NCI-H1436 (cell line): ENCODE measurements at places on chromosomes 7 and 10.

- DNase-seq: no peak
These were observed 356.9 kb downstream of the PCDH15 start for GRCh38 chr10:54444170-54444569.

DNA sequence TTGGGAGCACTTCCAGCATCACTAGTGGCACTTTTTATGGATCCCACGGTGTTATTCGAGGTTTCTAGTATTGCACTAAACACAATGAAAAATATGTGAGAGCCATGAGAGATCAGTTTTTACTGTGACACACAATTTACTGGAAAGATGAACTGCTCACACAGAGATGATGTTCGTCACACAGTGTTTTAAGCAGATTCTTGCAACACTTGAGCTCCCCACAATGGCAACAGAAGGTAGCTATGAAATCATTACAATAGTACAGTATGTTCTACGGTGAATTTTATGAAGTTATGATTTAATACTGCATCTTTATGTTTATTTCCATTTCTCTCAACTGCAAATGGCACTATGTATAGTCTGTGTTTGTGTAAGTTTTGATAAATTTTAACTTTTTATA, 27.4 kb upstream of the ENTPD1 start:
- DNase-seq: no peak

- DNase-seq: peak; percentile 57
These were observed 15.6 kb upstream of the RFC2 start for GRCh38 chr7:74269757-74270277.

GRCh38 chr7:102834999-102835398, 77.8 kb upstream of the LRRC17 start:
- no peak for DNase-seq

DNA sequence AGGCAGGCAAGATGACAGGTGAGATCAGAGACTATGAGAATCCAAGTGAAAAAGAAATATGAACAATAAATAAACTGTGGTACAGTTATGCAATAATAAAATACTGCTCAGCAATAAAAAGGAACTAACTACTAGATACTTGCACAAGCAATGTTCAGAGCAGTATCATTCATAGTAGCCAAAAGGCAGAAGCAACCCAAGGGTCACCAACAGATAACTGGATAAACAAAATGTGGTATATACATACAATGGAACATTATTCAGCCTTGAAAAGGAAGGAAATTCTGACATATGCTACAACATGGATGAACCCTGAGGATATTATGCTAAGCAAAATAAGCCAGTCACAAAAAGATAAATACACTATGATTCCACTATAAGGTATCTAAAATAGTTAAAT, 76.9 kb upstream of the KCNIP2 start:
- no peak for DNase-seq

DNA sequence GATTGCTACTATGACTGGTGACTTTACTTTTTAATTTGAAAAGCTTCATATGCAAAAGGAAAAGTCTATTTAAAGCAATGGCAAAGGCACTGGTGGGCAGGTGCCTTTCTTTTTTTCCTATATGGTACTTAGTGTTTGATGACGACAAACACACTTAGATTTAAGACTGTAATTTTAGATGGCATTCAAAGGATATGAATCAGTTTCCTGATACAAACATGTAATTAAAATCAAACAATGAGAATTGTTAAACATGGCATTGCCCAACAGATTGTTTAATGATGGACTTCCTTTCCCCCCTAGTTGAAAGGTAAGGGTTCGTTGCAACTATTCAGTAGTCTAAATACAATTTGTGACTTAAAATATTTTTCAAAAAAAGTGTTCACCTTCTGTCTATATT, 106.5 kb upstream of the SEMA3C start:
- peak; percentile 51 for DNase-seq

DNA sequence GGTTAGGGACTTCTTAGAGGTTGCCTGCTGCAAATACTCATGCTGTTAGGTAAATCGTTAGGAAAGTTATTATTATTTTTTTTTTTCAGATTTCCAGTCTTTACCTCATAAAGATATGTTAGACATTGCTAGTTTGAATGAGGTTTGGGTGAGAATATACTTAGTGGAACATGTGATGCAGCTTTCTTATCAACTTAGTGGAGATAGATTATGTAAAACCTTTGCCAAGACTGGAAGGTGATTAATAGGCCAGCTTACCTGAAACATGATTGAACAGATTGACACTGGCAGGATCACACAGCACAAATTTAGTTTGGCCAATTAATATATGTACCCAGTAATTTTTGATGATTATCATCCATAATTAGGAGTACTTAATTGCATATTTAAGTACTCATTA, 32.3 kb downstream of the ADD3 start:
- no peak for DNase-seq

DNA sequence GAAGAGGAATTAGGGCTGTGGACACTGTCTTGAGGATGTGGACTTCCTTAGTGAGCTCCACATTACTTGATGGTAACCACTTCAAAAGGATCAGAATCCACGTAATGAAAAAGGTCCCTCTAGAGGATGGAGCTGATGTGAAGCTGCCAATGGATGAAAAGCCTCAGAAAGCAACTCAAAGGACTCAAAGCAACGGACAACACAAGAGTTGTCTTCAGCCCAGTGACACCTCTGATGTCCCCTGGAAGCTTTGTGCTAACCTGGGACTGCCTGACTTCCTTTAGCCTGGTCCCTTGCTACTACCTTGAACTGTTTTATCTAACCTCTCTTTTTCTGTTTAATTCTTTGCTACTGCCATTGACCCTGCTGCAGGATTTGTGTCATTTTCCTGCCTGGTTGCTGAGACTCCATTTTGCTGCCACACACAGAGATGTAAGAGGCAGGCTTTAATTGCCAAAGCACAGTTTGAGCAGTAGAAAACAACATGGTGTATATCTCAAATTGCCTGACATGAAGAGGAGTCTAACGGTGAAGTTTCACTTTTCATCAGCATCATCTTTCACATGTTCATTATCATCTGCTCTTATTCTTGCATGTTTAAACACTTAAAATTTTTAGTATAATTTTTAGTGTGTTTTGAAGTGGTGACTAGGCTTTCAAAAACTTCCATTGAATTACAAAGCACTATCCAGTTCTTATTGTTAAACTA, 11.1 kb upstream of the SGCE start:
- DNase-seq: no peak

DNA sequence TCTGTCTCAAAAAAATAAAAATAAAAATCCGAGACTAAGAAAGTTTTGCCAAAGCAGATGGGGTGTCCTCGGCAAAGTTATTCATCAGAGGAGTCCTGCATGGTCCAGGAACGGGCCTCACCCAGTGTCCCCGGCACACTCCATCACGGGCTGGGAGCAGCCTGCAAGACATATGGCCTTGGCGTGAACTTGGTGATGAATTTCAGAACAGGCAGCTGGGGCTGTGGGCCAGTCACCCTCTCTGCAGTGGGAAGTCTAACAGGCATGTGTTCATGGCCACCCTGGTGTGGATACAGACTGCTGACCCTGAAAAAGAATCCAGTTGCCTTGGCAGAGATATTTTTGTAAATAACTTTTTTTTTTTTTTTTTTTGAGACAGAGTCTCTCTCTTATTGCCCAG, 34.7 kb downstream of the NPTX2 start:
- DNase-seq: no peak

DNA sequence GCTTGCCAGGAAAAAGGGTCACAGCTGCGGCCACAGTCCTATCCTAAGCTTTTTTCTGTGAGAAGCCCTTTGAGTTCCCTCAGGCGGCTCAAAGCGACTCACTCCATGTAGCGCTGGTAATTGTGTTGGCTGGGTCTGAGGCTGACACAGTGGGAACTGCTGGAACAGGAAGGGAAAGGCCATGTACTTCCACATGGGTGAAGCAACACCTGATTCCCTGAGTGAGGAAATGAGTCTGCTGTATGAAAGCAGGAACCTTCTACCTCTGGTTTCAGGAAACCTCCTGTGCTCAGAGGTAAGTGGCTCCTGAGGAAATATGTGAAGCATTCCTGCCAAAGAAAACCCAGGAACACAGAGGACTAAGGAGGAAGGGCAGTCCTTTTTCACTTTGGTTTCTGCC, 734.6 kb upstream of the SORCS1 start:
- DNase-seq: no peak

- DNase-seq: peak; percentile 39
These were observed 604 bp upstream of the SHTN1 start for GRCh38 chr10:117005527-117006055.

GRCh38 chr7:108908456-108908855, 338.8 kb downstream of the DNAJB9 start:
- DNase-seq: no peak

- no peak for DNase-seq
These were observed 6.4 kb downstream of the GCK start for GRCh38 chr7:44182827-44183226.

GRCh38 chr10:91887272-91888076, 21.8 kb downstream of the FGFBP3 start:
- DNase-seq: peak; percentile 18

- no peak for DNase-seq
These were observed 64.6 kb upstream of the KCNMA1 start for GRCh38 chr10:77702166-77702565.

- no peak for DNase-seq
These were observed 33.4 kb downstream of the CCM2 start for GRCh38 chr7:45033261-45033930.

DNA sequence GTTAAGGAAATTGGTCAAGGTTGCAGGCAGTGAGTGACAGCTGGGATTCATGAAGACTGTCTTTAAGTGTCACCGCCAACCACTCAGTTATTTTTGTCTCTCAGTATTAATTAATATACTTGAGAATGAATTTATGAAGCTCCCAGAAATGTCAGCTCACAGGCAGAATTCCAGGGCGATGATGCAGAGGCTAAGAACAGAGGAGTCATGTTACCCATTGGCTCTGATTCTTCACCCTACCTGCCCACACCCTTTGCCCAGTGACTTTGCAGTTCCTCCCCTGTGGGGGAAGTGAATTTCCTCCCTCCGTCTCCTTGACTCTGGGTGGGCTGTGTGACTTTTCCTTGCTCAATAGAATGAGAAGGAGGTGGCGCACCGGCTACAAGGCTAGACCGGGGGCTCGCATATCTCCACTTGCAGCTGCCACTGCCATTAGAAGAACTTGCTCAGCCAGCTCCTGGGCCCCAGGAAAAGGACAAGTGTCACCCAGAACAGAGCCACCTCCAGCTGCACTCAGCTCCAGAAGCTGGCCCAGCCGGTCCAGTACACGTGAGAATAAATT, 157.1 kb upstream of the PRKCQ start:
- no peak for DNase-seq
